ENCODE measurements at places on chromosomes 11 and 22.

- DNase-seq = no peak
These were observed 157.0 kb upstream of the NECTIN1 start for GRCh38 chr11:119885861-119886567.

- no peak for DNase-seq
These were observed 15.4 kb downstream of the CARS1 start for GRCh38 chr11:3041699-3042441.

DNA sequence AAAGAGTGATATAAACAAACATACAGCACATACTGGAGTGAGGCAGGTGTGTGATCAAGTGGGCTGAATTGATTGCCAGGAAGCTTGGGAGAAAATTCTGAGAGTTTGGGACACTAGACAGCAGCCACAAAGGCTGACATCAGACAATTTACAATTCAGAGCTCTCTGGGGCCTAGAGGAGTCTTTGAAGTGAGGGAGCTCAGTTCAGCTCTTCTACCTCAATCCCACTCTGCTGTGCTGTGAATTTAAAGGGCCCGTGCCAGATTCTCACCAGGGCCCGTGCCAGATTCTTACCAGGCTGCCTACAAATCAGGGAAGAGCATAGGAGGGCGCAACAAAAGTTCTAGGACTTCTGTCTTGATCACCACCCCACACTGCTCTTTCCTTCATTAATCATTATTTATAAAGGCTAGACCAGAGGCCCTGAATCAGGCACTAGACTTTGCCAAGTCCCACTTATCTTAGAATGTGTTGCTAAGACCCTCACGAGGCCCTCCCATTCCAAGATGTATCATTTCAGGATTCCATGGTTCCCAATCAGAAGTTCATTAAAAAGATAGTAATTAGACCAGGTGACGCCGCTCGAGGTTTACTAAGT, 112.4 kb downstream of the KIRREL3 start:
- no peak for DNase-seq

- no peak for DNase-seq
These were observed 51.6 kb downstream of the SMIM38 start for GRCh38 chr11:69207165-69207889.

DNA sequence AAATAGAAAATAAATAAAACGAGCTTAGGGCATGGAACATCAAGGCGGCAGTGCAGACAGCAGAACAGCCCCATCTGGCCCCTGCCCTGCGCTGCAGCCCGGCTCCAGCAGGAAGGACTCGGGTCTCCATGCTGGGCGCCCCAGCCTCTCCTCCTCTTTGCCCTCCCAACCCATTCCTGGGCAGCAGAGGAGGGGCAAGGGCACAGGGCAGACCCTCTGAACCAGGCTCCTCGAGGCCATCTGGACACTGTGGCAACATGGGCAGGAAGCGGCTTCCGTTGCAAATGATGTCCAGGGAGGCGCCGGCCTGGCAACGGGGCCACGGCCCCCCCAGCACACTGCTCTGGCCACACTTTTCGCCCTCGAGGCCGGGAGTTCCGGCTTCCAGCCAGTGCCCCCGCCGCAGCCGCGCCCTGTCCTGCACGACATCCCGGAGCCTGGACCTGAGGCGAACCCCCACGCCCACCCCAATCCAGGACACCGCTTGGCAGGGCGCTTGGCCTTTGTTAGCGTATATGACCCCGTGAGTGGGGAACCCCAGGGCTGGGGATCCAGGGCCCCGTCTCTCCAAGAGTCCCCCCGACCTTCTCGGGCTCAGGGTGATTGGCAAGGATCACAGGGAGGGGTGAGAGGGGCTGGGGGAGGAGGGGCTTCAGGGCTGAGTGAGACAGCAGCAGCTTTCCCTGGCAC, 192.1 kb downstream of the IGLL1 start:
- no peak for DNase-seq

DNA sequence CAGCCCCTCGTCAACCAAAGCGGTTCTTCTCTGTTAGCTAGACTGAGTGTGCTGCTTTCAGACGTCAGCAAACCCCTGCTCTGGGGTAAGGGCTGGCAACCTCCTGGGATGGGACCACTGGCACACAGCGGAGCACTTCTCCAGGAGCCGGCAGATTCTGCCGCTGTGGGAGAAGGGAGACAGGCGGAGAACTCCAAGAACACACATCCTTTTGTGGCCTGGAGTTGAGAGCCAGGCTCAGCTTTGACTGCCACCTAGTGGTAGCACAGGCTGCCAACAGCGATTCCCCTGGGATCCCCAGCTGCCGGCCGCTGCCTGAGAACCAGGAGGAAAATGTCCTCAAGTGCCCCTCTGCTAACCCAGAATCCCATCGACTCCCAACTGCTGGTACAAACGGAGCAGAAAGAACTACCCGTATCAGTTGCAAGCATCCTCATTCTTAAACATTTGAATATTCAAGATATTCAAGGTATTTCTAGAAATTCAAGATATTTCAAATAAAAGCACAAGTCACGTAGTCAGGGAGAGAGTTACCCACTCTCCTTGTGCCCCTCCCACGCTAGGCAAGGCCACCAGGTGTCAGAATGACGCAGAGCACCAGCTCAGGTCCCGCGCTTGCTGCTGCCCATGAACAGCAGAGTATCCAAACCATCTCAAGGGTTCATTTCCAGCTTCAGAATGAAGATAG, 4.9 kb downstream of the LTO1 start:
- DNase-seq = peak; percentile 92

- no peak for DNase-seq
These were observed 13.3 kb downstream of the CELF1 start for GRCh38 chr11:47539681-47540039.

DNA sequence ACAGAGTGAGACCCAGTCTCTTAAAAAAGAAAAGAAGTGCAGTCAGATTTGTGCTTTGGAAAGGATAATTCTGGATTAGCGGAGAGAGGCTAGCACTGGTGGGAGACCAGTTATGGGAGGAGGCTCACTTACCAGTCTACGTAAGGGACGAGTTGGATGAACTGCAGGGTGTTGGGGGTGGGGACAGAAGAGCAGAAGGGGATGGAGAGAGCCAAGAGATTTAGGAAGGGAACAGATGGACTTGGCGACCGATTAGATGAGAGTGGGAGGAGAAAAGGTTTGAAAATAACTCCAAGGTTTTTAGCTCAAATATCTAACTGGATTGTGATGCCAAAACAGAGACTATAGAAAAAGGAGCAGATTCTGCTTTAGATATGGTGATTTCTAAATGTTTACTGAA, 81.4 kb downstream of the SFI1 start:
- DNase-seq = no peak

DNA sequence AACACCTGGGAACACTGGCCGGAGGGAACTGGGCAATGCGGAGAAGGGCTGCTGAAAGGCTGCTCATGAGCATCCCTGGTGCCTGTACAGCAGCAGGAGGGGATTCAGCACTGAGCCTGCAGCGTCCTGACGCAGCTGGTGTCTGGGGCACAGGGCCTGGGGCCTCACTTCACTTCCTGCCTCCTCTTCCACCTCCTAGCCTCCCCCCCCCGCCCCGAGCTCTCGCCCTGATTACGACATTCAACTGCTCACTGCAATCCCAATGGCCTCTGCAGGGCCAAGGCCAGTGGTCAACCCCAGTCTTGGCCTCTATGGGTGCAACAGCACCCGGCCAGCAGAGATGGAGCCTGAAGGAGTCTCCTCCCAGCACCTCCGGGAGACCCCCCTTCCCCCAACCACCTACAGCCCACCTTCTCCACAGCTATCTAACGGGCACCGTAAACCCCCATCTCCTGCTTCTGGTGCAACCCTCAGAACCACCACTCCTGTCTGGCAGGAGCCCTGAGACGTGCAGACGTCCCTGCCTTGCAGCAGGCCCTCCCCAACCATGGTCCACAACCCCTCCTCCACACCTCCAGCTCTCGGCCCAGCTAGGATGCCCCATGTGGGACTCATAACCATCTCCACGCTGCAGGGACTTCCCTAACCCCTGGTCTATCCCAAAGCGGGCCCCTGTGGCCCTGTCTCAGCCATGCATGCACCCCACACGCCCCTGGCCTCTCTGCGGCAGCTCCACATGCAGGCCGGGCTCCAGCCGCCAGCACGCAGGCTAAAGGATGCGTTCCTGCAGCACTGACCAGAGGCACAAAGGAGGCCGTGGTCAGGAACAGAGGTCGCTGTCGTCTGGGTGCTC, 38.2 kb downstream of the BRD1 start:
- no peak for DNase-seq

DNA sequence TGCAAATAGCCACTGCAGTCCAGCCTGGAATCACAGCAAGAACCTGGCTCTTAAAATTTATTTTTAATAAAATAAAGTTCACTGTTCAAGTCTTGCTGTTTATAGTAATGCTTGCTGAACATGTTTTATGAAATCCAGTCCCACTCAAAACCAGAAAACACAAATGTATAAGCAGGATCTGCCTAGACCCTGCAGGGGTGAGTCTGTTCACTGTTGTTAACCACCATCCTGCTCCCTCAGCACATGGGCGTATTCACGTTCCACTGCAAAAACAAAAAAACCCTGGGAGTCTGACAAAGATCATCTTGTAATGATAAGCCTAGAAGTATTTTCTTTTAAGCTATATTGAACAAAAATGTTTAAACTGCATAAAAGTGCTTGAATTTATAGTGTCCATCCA, 45.0 kb upstream of the CTTN start:
- no peak for DNase-seq

DNA sequence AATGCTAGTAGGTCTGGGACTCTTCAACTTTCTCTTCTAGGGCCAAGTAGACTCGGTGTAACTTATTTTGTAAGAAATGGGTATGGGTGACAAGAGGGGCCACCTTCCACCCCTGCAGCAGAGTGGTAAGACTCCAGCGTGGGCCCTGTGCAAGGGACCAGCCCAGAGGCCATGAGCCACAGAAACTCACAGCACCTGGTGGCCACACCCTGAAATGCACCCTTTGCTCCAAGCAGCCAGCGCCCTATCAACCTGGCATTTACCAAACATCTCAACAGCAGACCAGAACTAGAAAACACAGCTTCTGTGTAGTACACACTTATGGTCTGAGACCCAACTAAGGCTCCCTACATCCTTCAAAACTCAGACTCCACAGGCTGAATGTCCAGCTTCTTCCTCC, 5.7 kb downstream of the CDCA5 start:
- peak; percentile 80 for DNase-seq

DNA sequence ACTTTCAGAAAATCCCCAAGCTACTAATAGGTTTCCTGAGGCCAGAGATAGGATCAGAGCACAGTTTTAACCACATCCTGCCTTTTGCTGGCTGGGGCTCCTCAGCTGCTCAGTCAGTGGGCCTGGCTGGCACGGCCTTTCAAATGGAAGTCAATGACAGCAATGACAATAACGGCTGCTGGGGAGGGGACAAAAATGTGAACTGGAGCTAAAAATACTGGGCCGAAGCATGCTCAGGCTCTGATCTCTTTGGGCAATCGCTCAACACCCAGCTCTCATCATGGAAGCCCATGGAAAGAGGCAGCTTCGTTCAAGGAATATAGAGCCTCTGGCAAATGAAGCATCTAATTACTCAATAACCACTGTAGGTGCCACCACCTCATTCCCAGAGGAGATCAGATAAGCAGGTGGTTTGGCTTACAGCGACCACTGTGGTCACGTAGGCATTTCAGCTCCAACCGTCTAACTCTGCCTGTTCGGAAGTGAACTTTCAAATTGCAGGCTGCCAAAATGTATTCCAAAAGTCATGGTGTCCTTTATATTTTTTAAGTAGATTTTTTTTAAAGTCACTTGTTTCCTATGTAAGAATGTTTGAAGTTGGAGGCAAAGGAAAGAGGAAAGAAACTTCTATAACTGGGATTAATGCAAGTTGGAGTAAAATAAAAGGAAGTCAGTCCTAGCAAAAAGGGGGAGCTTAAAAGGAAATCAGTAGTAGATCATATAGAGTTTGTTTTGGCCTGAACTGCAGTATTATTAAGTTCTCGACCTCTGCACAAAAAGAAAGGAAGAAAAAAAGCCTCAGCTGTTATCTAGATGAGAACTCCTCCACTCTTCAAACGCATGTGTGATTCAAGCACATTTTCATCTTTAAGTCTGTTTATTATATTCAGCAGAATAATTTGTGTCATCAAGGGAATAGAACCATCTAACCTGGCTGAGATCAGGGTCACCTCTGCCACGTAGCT, 14.1 kb downstream of the WT1 start:
- no peak for DNase-seq

GRCh38 chr22:32331918-32332725, 25.5 kb upstream of the RFPL3 start:
- DNase-seq = no peak

DNA sequence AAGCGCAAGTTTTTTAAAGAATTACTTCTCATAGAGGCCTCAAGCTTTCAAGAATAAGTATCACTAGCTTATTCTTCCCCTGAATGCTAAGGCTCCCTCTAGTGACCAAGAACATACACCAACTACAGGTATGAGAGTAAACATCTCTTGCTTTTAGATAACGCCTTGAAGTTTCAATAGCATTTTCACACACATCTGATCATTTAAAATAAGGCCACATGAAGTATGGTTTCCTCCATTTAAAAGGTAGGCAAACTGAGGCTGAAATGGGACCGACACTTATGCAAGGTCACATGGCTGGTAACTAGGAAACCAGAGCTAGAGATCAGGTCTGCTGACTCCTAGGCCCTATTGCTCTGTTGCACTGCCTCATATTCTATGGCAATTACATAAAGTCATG, 66.5 kb downstream of the CCDC34 start:
- peak; percentile 80 for DNase-seq

DNA sequence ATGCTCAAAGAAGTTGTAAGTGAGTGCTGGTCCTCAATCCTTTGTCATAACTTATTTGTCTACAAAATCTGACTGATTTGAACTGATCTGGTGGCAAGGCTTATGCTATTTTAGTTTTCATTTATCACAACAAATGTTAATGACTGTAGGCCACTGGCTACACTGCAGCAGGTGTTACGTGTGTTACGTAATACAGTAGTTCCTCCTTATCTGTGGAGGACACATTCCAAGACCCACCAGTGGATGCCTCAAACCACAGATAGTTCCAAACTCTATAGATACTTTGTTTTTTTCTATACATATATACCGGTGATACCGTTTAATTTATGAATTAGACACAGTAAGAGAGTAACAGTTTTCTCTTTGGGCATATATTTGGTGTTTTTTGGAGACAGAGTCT, 7.0 kb downstream of the MADD start:
- DNase-seq = no peak

DNA sequence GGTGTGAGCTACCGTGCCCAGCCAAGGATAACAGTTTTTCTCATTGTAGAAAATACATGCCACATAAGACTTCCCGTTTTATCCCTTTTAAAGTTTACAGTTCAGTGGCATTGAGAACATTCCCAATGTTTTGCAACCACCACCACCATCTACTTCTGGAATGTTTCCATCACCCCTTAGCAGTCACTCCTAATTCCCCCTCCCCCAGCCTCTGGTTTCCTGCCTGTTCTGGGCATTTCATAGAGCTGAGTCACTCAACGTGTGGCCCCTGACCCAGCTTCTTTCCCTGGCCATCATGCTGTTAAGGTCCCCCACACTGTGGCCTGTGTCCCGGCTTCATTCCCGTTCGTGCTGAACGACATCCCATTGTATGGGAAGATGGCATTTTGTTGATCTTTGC, 30.7 kb downstream of the FGF4 start:
- peak; percentile 55 for DNase-seq

GRCh38 chr22:22369964-22370270, 125.3 kb downstream of the VPREB1 start:
- no peak for DNase-seq
